ENCODE measurements at places on chromosomes 2 and 18.
A peak's percentile ranks its signal among the peaks of the same experiment; 100 is the strongest.

GRCh38 chr2:178152033-178152432, 39.8 kb downstream of the RBM45 start:
- DNase-seq, result no peak

- no peak for DNase-seq
Measured at GRCh38 chr2:174682007-174682577, 82.2 kb downstream of the CHRNA1 start.

GRCh38 chr2:74919827-74920226, 38.6 kb upstream of the POLE4 start:
- peak; percentile 68 for DNase-seq

DNA sequence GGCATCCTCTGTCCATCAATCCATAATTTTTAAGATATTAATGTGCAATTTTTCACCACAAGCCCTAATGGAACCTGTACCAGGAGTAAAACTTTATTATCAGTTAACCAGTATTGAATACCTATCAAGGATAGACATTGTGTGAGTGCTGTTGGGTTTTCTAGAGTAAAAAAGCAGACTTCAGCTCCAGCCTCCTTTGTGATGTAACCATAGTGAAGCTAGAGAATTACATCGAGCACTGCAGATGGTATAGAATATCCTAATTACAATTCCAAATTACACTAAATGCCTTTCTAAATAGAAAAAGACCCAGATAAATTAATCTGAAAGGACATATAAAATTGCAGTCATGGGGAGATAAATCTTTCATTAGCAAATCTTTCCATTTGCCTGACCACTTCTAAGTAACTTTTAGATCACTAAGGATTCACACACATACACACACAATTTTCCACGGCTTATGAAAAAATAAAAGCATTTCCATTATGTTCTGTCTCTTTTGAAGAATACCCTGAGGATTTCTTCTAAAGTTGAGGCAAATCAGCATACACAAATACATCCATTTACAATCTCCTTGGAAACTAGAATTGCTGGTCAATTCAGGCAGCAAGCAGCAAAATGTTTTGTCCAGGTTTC, 117.1 kb upstream of the TANK start:
- peak; percentile 12 for DNase-seq

GRCh38 chr2:122795763-122796162, 1040.3 kb downstream of the TSN start:
- no peak for DNase-seq

- peak; percentile 54 for DNase-seq
Measured at GRCh38 chr2:143259368-143259958, 130.2 kb downstream of the ARHGAP15 start.

GRCh38 chr2:54581326-54582039, 125.4 kb downstream of the SPTBN1 start:
- DNase-seq, result no peak

- DNase-seq, result no peak
Measured at GRCh38 chr2:171178993-171179392, 18.3 kb upstream of the TLK1 start.

GRCh38 chr18:8890957-8891464, 185.7 kb downstream of the MTCL1 start:
- no peak for DNase-seq

GRCh38 chr18:69874058-69874457, 73.6 kb downstream of the CD226 start:
- DNase-seq, result no peak

DNA sequence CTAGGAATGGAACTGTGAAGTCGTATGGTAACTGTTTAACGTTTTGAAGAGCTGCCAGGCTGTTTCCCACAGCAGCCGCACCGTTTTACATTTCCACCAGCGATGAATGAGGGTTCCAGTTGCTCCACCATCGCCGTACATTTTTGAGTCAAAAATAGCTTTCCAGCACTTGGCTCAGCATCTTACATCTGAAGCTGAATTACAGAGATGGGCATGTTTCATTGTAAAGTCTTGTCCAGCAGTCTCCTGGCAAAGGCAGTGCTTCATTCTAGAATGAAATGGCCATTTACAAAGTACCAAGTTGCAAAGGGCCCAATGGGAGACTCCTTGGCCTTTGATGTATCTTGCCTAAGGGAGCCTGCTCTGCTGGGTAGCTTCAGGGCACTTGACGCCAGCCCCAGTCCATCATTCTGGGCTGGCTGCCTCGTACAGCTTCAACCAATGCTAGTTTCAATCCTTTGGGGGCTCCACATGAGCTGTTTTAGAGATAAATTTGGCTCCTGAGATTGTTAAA, 45.1 kb downstream of the ATIC start:
- no peak for DNase-seq

GRCh38 chr2:239819091-239819973, 205.8 kb downstream of the NDUFA10 start:
- no peak for DNase-seq

DNA sequence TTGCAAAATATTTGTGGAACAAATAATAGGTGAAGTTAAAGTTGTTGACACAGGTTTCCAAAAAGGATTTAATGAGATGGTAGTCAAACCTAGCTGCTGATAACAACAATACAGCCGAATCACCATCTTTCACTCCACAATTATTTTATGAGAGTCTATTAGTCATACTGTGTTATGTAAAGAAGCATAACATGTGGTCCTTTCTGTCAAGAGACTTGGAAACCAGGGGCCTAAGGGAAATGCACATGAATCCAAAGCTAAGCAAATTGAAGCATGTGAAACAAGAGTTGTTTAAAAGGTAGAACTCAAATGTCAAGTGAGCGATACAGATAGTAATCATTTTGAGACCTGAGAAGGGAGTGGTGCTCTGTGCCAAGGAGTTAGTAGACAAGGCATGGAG, 16.0 kb downstream of the CD28 start:
- no peak for DNase-seq

GRCh38 chr18:55317864-55318263, 270.1 kb downstream of the TCF4 start:
- DNase-seq, result peak; percentile 19

- DNase-seq, result no peak
Measured at GRCh38 chr2:37318401-37318800, 6.2 kb downstream of the PRKD3 start.

GRCh38 chr2:5730386-5730785, 38.2 kb downstream of the SOX11 start:
- no peak for DNase-seq

- DNase-seq, result peak; percentile 39
Measured at GRCh38 chr2:149410701-149411484, 80.5 kb downstream of the LYPD6 start.

GRCh38 chr2:164515030-164515429, 106.3 kb downstream of the GRB14 start:
- no peak for DNase-seq

DNA sequence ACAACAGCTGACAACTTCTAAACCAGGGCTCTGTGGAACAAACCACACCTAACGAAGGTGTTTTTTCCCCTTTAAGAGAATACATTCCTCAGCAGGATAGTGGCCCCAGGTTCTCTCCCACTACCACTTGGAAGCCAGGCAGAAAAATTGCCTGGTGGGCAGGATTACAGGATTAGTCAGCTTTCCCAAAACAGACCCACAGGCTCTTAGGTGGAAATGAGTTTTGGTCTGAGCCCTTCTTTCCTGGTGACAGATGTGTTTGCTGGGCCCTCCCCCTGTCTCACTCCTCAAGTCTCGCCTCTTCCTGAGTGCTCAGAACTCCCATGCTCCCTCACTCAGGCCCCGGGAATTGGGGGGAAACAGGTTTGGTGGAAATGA, 139.4 kb upstream of the HAAO start:
- DNase-seq, result no peak

DNA sequence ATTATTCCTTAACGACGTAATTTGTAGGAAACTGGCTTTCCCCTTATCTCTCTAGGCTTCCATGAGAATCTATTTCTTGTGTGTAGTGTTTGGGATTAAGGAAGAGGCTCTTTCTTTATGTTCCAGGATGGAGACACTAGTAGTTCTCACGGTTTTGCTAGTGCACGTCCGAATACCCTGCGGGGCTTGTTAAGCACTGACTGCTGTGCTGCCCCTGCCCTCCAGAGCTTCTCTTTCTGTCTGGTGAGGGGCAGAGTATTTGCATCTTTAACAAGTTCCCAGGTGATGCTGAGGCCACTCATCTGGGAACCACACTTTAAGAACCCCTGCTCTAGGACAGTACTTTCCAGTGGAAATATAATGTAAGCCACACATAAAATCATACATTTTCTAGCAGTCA, 76.4 kb downstream of the SPATS2L start:
- DNase-seq, result no peak

DNA sequence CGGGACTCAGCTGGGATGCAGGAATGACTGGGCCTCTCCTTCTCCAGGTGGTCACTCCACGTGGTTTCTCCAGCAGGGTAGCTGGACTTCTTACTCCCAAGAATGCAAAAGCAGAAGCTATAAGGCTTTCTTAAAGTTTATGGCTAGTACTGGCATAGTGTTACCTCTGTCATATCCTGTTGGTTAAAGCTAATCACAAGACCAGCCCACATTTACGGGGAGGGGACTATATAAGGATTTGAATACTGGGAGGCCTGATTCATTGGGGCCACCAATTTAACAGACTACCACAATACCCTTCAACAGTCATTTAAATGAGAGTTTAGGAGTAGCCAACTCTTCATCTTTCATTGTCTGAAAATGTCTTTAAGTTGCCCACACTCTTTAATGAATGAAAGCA, 94.4 kb upstream of the TSPYL6 start:
- no peak for DNase-seq

DNA sequence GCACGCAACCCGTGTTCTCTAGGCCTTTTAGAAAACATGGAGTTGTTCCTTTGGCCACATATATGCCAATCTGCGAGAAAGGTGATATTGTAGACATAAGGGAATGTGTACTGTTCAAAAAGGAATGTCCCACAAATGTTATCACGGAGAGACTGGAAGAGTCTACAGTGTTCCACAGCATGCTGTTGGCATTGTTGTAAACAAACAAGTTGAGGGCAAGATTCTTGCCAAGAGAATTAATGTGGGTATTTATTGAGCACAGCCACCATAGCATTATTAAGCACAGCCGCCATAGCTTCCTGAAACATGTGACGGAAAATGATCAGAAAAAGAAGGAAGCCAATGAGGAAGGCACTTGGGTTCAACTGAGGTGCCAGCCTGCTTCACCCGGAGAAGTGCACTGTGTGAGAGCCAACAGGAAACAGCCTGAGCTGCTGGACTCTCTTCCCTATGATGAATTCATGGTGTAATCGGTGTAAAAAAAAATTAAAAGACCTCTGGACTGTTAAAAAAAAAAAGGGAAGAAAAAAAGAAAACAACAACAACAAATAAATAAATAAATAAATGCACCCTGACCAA, 29.0 kb upstream of the REL start:
- DNase-seq, result no peak

DNA sequence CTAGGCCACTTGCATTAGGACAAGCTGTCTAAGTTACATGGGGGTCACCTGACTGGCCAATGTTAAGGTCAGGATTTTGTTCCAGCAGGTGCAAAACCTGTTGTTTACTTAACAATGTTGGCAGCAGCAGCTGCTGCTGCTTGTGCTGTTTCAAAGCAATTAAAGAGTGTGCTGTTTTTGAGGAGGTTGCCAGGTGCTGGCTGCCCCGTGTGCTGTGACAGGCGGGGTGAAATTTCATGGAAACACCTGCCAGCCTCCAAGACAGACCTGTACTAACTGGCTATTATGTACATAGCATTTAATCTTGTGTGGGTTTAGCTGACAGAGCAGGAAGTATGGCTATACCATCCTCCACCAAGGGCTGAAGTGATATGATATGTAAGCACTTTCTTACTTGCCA, 224.9 kb downstream of the ASXL3 start:
- peak; percentile 96 for DNase-seq

DNA sequence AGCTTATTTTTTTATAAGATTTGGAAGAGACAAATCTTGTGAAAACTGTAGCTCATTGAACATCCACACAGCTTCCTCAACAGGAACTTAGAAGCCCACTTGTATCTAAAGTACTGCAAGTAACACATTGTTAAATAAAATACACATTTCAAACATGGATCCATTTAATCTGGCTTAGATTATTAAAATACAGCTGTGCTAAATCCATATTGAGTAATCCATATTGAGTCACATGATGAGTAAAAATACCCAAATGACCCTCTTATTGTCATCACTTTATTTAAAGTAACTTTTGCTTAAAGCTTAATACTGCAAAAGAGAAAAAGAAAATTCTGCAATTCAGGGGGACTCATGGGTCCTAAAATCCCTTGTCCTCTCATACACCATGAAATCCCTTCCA, 133.3 kb downstream of the OSR1 start:
- DNase-seq, result no peak

GRCh38 chr2:232321817-232322559, 56.6 kb upstream of the ALPP start:
- no peak for DNase-seq

GRCh38 chr2:124662946-124663644, 638.0 kb downstream of the CNTNAP5 start:
- no peak for DNase-seq

DNA sequence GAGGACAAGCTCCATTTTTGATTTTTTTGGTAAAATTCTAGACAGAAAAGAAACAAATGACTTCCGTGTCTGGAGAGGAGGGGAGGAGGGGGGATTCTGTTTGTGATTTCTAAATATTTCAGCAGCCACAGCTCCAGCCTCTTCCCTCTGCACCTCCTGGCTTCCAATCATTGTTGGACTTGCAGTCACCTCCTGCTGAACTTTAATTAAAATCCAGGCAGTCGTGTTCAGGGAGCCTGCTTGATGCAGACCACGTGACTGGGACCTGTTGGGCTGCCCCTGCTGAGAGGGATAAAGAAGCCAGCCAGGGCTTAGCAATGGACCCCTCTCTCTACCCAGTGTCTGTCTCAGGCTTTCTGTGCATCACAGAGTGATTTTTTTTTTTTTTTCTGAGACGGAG, 115.1 kb downstream of the SH3BP4 start:
- no peak for DNase-seq

GRCh38 chr2:110816404-110817365, 84.3 kb downstream of the ACOXL start:
- no peak for DNase-seq

GRCh38 chr2:98149333-98149697, 62.3 kb downstream of the VWA3B start:
- no peak for DNase-seq

Data from NCI-H1436 (cell line).